ENCODE measurements at places on chromosomes 16 and 17. TPM values are rescaled to one million over a fixed set of nuclear protein-coding genes. Genes with fewer than 3 reads are reported as not detected.

DNA sequence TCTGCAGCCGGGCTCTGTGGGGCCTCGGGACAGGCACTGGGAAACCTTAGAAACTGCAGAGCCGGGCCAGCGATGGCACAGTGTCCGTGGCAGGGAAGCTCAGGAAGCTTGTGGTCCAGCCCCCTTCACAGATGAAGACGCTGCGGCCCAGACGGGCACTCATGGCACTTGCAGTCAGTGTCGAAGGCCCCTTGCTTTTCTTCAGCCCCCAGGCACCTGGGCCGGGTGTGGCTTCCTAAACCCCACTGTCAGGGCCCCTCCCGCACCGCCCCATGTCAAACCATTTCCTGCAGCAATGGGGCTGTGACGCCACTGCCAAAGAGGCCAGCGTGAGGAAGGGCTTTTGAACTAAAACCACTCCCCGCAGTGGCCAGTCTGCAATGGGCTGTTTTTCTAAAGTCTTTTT, 164.0 kb downstream of the LAT start:
- peak; percentile 85 for DNase-seq

- DNase-seq, result no peak
Observed at GRCh38 chr17:15744074-15744676, 12.1 kb downstream of the TBC1D26 start.

GRCh38 chr16:46980926-46981325, 7.5 kb upstream of the DNAJA2 start:
- no peak for DNase-seq

DNA sequence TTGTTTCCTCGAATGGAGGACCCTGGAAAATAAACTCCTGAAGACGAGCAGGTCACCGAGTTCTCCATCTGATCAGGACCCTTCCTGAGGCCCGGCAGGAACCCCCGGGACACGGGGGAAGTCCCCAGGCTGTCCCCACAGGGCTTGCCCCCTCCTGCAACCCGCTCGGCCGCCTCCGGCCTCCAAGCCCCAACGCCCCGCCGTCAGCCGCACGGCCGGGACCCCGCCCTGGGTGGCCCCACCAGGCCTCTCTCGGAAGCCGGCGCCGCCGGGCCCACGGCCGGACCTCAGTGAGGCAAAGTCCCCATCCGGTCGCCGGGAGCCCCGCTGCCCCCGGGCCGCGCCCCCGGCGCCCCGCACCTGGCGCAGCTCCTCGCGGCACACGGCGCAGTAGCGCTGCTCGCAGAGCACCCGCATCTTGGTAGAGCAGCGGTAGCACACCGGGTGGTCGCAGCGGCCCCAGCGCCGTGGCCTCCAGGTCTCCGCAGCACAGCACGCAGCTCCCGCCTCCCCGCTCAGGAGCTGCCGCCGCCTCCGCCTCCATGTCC, 383 bp downstream of the ZNF598 start:
- no peak for DNase-seq

DNA sequence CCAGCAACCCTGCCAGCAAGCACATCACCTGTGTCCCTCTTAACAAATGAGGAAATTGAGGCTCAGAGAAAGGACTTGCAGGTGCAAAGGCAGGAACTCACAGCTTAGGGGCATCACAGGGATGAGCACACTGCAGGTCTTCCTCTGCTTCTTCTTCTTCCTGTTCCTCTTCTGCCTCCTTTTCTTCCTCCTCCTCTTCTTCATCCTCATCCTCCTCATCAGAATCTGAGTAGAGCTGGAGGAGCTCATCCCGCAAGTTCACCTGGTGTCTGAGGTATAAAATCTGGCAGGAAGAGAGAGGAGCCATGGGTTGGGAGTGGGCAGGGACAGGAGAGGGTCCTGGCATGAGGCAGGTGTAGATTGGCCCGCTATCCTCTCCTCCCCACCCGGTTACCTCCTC, 2.6 kb downstream of the HAP1 start:
- no peak for DNase-seq

DNA sequence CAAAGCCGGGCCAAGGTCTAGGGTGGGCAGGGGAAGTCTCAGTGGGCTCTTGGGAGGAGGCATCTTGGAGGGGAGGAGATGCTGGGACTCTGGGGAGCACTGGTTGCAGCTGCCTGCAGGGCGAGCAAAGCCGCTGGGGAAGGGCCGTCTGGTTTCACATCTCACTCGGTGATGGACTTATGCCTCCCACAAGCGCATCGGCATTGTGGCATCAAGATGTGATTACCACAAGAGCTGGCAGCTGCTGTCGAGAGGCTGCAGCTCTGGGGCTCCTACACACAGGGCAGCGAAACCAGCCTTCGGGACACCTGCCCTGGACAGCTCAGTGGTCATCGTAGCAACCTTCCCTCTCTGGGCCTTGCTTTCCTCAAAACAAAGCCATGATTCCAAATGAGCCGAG, 3.1 kb upstream of the KCNJ12 start:
- DNase-seq, result no peak

- no peak for DNase-seq
Observed at GRCh38 chr16:67897231-67897630, 4.2 kb downstream of the PSKH1 start.

DNA sequence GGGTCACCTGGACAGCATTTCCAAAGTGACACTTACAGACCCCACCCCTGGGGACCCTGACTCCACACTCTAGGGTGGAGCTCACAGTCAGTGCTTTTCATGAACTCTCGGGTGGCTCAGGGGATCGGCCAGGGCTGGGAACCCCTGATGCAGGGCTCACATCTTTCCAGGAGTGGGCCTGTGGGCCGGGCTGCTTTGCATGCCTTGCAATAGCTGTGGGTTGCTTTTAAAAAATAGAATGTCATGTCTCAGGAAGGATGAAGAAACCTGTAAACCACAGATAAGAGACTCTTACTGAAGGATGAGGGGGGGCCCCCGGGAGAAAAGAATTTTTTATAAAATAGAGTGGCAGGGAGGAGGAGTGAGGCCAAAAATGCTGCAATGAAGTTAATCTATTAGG, 40.2 kb downstream of the RBFOX3 start:
- DNase-seq, result no peak

DNA sequence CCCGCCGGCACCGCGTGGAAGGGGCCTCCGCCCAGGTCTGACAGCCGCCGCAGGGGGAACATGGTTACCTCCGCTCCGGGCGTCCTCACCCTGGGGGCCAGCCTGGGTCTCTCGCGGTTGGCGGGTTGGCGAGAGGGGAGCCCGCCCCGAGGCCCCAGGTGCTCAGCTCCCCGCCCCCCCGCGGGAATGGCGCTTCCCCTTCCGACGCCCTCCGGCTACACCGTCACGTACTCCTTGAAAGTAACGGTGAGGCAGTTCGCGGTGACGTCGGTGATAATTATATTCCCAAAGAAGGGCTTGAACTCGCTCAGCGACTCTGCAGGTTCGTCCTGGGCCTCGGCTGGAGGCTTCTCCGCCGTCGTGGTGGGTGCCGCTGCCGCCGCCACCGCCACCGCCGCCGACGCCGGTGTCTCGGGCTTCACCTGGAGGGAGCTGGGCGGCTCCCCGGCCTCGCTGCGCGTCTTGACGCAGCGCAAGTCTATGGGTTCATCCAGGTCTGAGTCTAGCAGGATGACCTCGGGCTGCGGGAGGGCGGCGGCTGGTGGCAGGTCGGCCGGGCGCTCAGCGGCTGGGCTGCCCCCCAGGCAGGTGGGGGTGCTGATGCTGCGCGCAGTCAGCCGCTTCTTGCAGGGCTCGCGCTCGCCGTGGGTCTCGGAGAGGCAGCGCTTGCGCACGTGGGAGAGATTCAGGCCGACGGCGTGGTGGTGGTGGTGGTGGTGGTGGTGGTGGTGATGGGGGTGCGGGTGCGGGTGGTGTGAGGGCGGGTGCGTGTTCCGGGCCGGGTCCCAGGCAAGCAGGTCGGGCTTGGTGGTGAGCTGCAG, 5.3 kb downstream of the CBX4 start:
- DNase-seq, result no peak

DNA sequence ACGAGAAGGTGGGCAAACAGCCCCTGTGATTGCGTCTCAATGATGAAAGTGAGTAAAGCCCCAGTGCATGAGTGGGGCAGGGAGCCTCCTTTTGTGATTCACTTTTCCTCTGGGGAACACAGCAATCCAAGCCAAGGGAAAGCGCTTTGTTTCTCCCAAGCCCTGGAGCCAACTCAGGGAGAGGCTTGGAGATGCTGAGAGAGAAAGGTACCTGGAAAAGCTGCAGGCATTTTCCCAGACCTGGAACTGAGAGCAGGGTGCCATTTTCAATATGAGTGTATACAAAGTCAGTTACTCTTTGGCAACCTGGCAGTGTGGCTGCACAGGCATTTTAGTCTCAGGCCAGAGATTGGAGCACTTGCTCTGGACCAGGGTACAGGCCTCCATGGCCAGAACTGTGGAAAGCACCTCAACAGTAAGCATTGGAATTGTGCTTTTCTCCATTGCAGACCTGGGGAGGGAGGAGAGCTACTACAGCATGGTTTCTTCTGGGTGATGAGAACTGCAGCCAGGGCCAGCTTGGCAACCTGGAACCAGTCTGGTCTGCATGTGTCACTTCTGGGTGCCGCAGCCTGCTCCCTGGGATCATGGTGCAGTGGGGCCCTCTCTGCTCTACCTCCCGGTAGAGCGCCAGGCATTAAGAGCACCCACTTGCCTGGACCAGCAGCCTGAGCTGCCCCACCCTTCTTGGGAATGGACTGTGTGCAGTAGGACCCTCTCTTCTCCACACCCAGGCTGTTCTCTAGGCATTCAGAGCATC, 89.0 kb upstream of the CDH5 start:
- no peak for DNase-seq

DNA sequence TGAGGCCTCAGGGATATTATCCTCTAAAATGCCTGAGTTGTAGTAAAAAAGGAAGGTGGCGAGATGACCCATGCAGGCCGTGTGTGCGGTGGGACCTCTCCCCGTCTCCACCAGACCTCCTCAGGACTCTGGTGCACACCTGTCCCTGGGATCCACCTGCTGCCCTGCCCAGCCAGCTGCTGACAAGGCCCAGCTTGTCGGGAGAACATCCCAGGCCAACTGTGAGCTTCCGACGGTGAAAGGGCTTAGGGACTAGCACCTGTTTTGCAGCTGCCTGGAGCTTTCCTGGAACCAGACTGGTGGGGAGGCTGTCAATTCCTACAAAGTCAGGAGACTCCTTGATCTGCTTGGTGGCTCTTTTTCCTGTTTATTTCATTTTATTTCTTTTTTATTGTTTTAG, 11.6 kb downstream of the IL34 start:
- no peak for DNase-seq

- no peak for DNase-seq
Observed at GRCh38 chr17:65394811-65395472, 166.5 kb downstream of the AXIN2 start.

DNA sequence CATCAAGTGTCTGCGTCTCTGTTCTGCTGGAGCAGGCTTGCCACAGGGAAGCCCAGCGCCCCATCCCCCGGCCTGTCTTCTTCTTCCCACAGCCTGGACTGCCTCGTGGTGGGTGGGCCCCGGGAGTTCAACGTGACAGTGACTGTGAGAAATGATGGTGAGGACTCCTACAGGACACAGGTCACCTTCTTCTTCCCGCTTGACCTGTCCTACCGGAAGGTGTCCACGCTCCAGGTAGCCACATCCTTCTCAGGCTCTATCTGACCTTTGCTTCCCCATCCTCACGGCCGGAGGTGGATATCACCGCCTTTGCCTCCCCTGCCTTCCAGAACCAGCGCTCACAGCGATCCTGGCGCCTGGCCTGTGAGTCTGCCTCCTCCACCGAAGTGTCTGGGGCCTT, 29.8 kb upstream of the ITGAX start:
- no peak for DNase-seq

The ZNF652 gene
- 19.0 TPM for total RNA-seq

The PMP22 gene
- 198 TPM for total RNA-seq

The MLYCD gene
- 48.2 TPM for total RNA-seq

The KCTD5 gene
- 10.5 TPM for total RNA-seq

The CBX8 gene
- total RNA-seq, result 5.3 TPM
